ENCODE measurements at places on chromosomes 2 and 18.

DNA sequence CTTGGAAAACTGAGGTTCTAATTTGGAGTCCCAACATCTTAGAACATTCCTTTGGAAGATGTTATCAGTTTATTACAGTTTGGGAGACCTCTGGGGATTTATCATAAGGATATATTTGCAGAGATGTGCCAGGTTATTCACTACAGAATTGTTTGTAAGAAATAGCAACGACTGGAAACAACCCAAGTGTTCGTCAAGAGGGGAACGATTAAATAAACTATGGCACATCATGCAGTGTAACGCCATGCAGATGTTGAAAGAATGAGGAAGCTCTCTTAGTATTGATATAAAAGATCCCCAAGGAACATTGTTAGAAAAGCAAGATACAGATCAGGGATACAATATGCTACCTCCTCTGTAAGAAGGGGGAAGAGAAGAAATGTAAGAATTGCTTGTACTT lies 210.6 kb downstream of the TMEM247 start:
- DNase-seq: no peak

DNA sequence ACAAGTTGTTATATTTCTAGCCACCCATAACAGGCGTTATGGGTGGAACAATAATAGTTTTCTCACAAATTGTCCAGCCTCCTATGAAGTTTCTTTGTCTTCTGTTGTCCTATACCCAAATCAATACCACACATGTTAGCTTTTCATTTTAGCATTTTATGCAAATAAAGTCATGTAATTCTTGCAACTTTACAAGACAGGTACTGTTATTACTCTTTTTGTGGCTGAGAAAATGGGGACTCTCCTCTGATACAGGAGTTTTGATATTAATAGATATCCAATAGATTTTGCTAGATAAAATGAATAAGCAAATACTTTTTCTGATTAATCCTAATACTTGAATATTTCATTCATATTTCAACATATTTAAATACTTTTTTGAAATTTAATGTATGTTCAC lies 151.0 kb downstream of the PMAIP1 start:
- no peak for DNase-seq

DNA sequence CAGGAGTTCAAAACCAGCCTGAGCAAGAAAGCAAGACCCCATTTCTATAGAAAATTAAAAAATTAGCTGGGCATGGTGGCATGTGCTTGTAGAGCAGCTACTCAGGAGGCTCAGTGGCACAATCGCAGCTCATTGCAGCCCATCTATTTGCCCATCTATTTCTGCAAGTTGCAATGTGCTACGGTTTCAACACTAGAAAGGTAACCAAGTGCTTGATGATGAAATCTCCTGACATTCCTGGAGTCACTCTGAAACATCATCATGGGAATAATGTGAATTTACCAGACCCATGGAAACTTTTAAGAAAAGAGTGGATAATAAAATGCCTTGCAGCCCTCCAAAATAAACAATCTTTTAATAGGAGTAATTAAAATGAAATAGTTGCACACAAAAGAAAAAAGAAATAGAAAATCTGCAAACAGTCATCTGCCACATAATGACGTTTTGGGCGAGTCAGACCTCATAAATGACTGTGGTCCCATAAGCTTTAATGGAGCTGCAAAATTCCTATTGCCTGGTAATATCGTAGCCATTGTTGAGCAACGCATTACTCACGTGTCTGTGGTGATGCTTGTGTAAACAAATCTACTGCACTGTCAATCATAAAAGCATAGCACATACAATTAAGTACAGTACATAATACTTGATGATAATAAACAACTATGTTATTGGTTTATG lies 46.6 kb upstream of the AMMECR1L start:
- DNase-seq: no peak

- DNase-seq: peak; percentile 61
These were observed 987 bp upstream of the DLX1 start for GRCh38 chr2:172084395-172084644.

GRCh38 chr18:40930211-40930882 lies 1024.7 kb upstream of the PIK3C3 start:
- no peak for DNase-seq

DNA sequence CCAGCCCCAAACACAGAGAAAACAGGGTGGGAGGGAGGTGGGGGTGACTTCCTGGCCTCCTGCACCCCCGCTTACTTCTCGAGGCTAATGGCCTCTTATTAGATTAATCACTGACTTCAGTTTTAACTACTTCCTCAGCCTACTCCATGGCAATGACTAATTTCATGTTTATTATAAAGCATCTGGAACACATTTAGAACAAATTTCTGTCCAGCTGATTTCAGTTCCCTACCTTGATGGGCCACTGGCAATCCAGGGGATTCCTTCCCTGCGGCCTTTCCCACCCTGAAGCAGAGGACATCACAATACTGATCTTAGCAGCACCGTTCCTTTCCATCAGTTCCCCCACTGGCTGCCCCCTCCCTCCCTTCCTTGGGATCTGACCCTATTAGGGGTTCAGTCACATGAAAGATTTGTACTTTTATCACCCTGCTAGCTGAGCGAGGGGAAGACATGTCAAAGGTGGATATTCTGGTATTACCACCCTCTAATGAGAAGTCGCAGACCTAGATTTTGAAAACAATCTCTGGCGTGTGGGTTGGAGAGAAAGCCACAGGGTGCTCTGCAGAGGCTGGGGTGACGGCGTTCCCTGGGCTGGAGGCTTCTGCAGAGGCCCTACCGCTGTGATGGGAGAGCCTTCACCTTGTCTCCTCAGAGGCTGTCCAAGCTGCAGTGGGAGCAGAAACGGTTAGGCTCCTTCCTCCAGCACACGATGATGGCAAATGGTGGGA lies 67.6 kb downstream of the KIAA2012 start:
- DNase-seq: no peak

DNA sequence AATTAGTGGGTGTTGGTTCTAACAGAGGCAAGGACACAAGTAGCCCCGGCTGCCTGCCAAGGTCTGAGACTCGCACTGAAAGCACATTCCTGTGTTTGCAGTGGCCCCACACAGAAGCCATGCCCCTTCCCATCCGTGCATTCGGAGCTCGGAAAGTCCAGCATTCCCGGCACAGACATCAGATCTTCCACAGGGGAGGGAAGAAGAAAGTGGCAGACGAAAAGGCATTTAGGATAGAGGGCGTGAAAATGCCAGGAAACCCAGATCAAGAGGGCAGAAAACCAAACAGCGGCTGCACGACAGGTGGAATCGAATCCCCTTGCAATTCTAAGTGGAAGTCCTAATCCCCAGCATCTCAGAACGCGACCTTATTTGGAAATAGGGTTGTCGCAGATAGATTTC lies 105.5 kb upstream of the ASB18 start:
- DNase-seq: peak; percentile 38

GRCh38 chr2:88239781-88240180 lies 69.6 kb downstream of the THNSL2 start:
- DNase-seq: no peak

- no peak for DNase-seq
These were observed 59.6 kb upstream of the ZNF516 start for GRCh38 chr18:76554547-76555222.

DNA sequence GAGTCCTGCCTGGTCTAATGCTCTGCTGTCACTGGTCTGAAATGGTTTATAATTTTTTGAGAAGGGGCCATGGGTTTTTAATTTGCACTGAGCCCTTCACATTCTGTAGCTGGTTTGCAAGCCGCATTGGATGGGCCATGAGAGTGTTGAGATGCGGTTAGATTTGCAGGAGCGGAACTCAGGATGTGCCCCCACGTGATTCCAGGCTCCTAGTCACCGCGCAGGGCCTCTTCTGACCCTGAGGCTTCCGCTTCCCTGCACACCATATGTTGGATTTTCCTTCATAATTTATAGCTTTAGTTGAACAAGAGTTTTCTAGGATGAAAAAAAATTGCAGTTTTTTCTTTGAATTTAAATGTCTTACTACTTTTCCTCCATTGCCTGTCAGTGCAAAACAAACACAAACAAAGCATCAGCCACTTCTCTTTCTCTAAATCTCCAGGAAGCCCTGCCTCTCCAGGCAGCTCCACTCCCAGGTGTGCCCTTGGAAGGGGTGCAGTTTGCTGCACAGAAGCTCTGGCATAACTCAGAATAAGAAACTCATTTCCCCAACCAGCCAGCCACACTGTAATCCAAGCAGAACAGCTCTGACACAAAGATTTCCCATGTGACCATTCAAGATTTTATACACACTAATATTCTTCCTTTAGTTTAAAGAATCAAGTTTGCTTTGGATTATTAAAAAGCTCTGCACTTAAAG lies 18.4 kb upstream of the TPO start:
- no peak for DNase-seq

DNA sequence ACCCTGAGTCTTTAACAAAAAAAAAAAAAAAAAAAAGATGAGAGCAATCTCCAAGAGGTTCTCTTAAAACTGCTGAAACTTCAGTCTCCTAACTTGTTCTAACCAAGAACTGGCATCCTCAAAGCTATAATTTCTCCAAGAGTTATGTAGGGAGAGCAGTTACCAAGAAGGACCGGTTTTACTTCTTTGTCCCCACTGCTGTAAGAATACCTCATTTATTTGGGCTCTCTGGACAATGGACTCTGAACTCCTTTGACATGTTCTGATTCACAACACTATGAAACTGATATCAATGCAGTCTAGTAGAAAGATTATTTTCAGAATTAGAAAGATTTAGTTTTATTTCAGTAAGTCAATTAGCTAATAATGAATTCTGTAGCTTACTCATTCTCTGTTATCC lies 84.5 kb upstream of the DTNB start:
- DNase-seq: no peak

- DNase-seq: no peak
These were observed 455.7 kb downstream of the ARHGAP15 start for GRCh38 chr2:143584936-143585335.

DNA sequence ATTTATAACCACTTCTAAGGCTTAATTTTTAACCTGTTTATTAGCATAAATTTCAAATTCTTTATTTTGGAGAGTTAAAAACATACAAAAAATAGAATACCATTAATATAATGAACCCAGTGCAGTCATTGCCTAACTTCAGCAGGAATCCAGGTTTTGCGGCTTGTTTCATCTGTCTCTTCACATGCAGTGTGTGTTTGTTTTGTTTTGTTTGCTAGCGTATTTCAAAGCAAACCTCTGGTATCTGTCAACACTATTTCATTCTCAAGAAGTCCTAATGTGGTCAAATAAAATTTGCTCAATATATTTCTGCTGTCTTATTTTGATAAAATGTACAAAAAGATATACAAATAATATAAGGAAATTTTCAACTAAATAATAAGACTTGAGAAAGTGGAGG lies 328.5 kb downstream of the AGPS start:
- no peak for DNase-seq

DNA sequence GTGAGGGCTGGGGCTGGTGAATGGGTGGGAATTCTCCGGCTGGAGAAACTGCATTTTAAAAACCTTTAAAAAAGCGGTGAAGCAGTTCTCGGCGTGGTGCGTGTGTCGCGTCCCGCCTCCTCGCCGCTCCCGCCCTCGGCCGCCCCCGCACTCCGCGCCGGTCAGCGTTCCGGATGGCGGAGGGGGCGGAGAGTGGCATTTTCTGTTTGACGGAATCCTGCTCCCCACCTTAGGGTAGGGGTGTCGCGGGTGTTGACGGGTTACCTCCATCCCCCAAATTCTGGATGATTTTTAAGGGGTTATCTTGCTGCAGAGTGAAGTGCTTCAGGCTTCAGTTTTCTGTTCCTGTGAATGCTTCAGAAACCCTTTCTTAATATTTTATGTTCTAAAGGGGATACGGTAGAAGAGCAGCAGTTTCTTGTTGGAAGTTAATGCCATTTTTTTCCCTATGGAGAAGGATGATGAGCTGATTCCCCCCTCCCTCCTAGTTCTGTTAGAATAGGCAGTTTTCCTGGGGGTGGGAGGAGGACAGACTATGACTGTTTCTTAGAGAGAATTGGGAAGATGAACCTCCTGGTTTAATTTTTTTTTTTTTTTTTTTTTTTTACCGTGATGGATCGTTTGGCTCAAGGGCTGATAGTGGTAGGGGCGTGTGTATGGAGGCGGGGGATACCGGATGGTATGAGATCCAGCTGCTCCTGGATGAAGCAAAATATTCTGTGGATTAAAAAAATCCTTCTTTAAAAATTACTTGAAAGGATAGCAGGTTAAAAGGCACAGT lies 756 bp downstream of the ABI2 start:
- DNase-seq: no peak

GRCh38 chr2:42339191-42339912 lies 21.7 kb downstream of the COX7A2L start:
- no peak for DNase-seq

- DNase-seq: no peak
These were observed 208.2 kb upstream of the CHAC2 start for GRCh38 chr2:53559302-53559966.

DNA sequence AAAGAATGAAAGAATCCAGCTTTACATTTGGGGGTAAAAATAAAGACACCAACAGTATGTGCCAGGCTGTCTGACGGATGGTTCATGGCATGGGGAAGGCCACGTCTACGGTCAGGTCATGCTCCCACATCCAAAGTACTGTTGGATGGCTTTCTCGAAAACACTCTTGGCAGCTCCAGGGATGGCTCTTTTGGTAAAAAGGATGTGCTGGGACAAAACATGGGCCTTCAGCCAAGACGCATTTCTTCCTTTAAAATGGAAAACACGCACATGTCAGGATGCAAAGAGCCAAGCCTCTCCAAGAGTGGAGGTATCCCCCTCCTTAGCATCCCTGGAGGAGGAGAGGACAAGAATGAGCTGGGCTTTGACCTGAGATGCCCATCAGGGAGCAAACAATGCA lies 376.5 kb upstream of the KLHL29 start:
- DNase-seq: no peak

DNA sequence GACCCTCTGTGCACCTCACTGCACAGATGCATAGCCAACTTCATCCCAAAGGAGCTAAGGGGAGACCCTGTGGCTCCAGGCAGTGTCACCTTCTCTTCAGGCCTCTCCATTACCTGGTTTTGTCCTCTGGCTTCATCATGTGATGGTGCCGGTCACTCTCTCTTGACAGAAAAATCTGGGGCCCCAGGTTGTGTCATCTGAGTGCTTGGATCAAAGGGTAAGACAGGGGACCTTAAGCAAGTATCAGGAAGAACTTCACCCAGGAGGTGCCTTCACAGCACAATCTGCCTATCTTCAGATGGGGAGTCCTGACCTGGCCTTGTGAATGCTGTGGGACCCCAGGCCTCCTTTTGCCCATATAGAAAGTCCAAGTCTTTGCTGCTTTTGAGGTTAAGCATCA lies 104.4 kb downstream of the POLR1A start:
- DNase-seq: no peak

- DNase-seq: no peak
These were observed 84.2 kb upstream of the FAM136A start for GRCh38 chr2:70385966-70386595.

- DNase-seq: no peak
These were observed 820.4 kb downstream of the BCL11A start for GRCh38 chr2:59732871-59733566.

Data from NCI-H1092 (cell line).